ENCODE measurements at places on chromosomes 6 and 20. TPM values are rescaled to one million over a fixed set of nuclear protein-coding genes. Genes with fewer than 3 reads are reported as not detected.

The ZNF334 gene
- 45.9 TPM for total RNA-seq

The ULBP2 gene
- total RNA-seq: not detected

The TCF15 gene
- 0.07 TPM for total RNA-seq

The LY86 gene
- total RNA-seq: not detected
